ENCODE measurements at places on chromosomes 11 and 22. TPM values are rescaled to one million over a fixed set of nuclear protein-coding genes. Genes with fewer than 3 reads are reported as not detected.

RAPSN gene
- total RNA-seq, result 0.30 TPM

DNA sequence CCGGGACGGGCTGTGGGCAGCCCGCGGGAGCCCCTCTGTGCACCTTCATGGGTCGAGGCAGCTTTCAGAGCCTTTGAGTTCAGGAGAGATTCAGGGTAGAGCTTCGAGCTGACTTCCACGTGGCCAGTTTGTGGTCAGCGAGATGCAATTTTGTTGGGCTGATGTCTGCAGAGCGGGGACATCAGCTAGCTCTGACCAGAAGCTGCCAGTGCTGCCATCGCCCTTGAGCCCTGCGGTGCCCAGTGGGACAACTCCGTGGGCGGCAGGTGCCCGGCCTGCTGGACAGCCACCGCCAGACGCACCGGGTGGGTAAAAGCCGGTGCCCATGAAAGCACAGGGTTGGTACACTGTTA lies 719 bp downstream of the TALDO1 start:
- H3K27ac ChIP-seq, result peak overlapping the region; percentile 77
- H3K36me3 ChIP-seq, result peaks cover 15% of the 10 kb centered on the region
- no peaks in the 10 kb centered on the region for H3K27me3 ChIP-seq
- no peak for DNase-seq
- peaks cover 28% of the 10 kb centered on the region for H3K4me1 ChIP-seq

DNA sequence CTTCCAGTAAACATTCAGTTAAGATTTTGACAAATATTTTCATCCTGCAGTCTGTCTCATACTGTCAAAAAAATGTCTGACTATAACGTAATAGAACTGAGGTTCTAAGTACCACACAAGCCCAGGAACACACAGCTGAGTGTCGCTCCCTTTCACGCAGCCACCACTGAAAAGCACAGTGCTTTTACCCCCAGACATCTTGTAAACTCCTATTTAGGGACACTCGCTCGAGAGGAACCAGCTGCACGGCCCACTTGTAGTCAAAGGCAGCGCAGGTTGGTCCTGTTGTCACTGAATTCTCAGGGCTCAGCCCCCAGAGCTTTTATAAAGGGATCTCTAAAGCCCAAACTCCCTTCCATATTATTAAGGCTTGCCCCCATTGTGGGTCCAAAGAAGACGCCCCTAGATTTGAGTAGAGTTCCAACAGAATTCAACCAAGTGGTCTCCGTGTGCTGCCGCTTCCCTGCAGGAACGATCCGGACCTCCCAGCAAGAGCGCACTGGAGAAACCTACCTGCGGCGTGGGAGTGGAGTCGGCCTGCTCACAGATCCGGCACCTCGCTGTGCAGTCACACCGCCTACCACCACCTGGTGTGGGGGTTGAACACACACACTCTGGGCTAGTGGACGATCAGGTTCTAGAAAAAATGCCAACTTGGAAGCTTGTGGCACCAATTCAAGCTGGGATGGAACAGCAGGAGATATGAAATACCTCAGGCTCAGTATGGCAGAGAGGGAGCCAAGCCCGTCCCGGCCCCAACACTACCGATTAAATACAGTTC lies 23.4 kb downstream of the ASPHD2 start:
- no peak for DNase-seq
- H3K27ac ChIP-seq, result no peak overlapping the region
- peaks cover 21% of the 10 kb centered on the region for H3K36me3 ChIP-seq
- H3K4me3 ChIP-seq, result no peak overlapping the region

DNA sequence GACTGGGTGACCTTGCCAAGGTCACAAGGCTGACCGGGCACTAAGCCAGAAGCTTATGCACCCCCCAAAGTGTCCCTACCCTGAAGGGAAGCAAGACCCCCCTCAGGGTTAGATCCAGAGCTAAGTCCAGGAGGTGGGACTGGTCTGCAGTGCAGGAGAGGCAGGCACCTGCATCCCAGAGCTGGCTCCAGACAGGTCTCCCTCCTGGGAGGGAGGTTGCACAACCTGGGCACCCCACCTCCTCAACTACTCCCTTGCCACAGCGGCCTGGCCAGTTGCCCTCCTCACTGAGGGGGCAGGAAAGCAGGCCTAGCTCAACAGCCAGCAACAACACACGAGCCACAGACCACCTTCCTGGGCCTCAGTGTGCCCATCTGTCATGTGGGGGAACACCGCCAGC lies 75.0 kb upstream of the TCF20 start:
- DNase-seq, result no peak
- H3K27me3 ChIP-seq, result peaks cover 13% of the 10 kb centered on the region
- H3K4me3 ChIP-seq, result no peak overlapping the region
- H3K4me1 ChIP-seq, result peaks cover 5% of the 10 kb centered on the region
- no peak overlapping the region for H3K27ac ChIP-seq

VWA5A gene
- total RNA-seq, result 6.8 TPM

- no peaks in the 10 kb centered on the region for H3K27me3 ChIP-seq
- H3K4me3 ChIP-seq, result no peak overlapping the region
- H3K36me3 ChIP-seq, result no peaks in the 10 kb centered on the region
- H3K4me1 ChIP-seq, result peaks cover 12% of the 10 kb centered on the region
- DNase-seq, result no peak
- H3K27ac ChIP-seq, result no peak overlapping the region
Measured at GRCh38 chr22:37448516-37449127, 21.3 kb upstream of the ELFN2 start.

DNA sequence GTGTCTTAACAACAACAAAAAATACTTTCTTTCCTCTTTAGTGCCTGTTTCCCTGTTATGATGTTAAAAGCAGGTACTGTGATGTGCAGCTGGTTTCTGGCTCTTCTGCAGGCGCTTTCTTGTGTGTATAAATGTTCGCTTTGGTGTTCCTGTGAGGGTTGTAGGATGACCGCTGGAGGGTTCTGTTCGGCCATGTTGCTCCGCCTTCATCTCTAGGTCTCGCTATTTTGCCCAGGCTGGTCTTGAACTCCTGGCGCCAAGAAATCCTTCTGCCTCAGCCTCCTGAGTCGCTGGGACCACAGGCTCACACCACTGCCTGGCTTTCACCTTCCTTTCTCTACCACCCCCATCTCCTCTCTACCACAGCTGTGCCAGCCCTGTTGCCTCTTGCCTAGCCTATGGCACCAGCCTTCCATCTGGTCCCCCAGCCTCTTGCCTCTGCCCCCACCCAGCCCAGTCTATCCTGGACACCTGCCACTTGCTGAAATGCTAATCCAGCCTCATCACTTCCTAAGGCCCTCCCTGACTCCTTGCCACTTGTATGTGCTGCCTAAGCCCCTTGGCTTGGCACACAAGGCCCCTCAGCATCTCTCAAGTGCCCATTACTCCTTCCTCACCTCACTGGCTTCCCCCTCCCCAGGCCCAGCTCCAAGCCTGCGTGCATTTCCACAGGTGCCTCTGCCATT lies 5.5 kb downstream of the LRRC74B start:
- H3K4me1 ChIP-seq, result peaks cover 14% of the 10 kb centered on the region
- no peak for DNase-seq
- no peaks in the 10 kb centered on the region for H3K36me3 ChIP-seq
- no peak overlapping the region for H3K4me3 ChIP-seq
- peaks cover 5% of the 10 kb centered on the region for H3K27me3 ChIP-seq

CCDC15 gene
- total RNA-seq, result 9.7 TPM

CDKN1C gene
- 0.60 TPM for total RNA-seq

- H3K27ac ChIP-seq, result no peak overlapping the region
- H3K4me3 ChIP-seq, result no peak overlapping the region
- H3K36me3 ChIP-seq, result no peaks in the 10 kb centered on the region
Measured at GRCh38 chr11:7581021-7581590, 67.3 kb downstream of the PPFIBP2 start.

Measured in activated CD4-positive, alpha-beta memory T cell treated with anti-CD3 and anti-CD28 coated beads, Interleukin-2, amount 10 ng/mL, durations not matched to agents 7 days and 5 days (primary cell).